ENCODE measurements at places on chromosomes 11 and 22.

- no peak for DNase-seq
These were observed 51.3 kb upstream of the SESN3 start for GRCh38 chr11:95282291-95282751.

GRCh38 chr11:45252134-45252856 lies 33.8 kb downstream of the SYT13 start:
- DNase-seq: no peak

DNA sequence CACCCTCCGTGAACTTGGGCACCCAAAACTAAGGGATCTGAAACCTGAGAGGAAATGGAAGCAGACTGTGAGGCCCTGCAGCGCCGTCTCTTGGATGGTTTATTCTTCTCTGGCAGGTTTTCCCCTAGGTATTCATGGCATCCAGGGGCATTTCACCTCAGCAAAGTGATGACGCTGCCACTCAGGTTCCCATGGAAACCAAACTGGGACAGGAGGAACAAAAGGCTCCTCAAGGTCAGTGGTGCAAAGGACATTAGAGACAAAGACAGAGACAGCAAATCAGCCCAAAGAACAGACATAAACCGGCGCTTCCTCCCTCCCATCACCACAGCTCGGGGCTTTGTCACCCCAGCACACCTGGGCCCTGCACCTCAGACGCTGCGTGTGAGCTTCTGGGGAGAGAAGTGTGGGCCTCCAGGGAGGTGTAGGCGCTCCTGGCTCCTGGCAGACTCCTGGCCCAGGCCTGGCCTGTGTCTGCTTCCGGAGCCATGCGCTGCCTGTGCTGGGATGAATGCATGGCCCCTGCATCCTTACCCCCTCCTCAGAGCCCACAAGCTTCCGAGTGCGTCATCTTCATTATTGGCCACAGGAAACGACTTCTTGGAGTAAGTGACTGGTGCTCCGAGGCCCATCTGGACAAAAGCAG lies 5.9 kb downstream of the TP53AIP1 start:
- DNase-seq: peak; percentile 70

GRCh38 chr22:46433318-46433717 lies 97.8 kb downstream of the TRMU start:
- DNase-seq: no peak

DNA sequence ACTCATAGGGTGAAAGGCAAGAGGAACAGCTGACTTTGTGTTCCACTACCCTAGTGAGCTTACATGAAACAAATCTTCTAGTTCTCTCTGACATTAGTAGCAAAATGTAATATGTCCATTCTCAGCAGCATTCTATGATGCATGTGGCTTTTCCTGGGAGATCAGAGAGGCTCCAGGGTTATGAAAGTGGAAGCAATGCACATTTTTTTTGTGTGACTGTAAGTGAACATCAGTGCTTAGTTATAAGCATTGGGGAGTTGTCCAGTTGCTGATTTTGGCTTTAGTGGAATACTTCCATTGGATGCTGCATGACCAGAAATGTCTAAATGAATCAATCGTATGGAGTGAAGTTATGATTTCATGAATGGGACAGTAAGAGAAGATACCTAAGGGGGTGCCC lies 255.9 kb downstream of the FAT3 start:
- no peak for DNase-seq

GRCh38 chr11:66363187-66363601 lies 8.4 kb downstream of the SLC29A2 start:
- DNase-seq: no peak

- DNase-seq: no peak
These were observed 28.7 kb downstream of the INCENP start for GRCh38 chr11:62152245-62153086.

DNA sequence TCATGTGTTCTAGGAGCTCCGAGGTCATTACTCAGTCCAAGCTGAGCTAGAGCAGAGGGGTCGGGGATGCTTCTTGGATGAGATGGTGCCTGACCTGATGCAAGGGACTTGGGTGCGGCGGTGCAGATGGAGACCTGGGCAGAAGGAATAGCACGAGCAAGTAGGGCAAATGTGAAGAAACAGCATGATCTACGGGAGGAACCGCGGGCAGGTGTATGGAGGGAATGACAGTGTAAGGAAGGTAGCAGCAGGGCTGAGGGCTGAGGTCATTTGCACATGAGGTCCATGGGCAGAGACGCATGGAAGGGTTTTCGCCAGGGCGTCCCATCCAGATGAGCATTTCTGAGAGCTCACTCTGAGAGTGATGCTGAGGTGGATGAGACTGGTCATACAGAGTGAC lies 14.9 kb downstream of the SLC37A2 start:
- DNase-seq: no peak

GRCh38 chr11:65476632-65477148 lies 22.2 kb upstream of the MALAT1 start:
- DNase-seq: no peak

DNA sequence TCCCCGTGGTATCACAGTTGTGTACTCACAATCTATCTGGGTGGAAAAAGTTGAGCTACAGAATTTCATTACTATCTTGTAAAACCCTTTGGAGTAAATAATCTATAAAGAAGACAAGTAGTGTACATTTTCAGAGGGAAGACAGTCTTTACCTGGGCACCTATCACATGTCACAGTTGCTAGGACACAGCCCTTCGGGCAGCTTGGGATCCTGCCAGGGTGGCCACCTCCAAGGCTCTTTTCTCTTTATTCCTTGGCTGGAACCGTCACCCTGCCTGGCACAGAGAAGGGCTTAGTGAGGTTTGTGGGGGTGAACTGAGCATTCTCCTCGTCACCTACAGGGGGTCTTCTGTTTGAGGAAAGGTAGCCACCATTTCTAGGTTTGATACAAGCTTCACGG lies 23.6 kb downstream of the LRRC74B start:
- no peak for DNase-seq

GRCh38 chr11:111427471-111427912 lies 48.4 kb upstream of the POU2AF1 start:
- peak; percentile 99 for DNase-seq

GRCh38 chr11:71298016-71298550 lies 45.7 kb upstream of the SHANK2 start:
- no peak for DNase-seq

DNA sequence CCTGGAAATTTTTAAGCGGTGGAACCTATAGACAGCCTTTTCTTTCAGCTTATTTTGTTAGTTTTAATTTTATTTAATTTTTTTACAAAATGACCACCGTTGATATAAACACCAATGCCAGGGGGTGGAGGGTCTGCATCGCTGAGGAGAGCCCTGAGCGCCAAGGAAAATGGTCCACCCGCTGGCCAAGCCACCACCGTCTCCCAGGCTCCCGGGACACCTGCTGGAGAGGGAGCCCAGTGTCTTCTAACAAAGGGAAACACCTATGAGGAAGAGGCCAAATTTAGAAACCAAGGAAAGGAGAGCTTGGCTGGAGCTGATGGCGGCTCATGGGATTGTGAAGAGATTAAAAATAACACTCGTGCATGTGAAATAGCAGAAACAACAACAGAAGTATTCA lies 288 bp upstream of the KRTAP5-8 start:
- DNase-seq: no peak

DNA sequence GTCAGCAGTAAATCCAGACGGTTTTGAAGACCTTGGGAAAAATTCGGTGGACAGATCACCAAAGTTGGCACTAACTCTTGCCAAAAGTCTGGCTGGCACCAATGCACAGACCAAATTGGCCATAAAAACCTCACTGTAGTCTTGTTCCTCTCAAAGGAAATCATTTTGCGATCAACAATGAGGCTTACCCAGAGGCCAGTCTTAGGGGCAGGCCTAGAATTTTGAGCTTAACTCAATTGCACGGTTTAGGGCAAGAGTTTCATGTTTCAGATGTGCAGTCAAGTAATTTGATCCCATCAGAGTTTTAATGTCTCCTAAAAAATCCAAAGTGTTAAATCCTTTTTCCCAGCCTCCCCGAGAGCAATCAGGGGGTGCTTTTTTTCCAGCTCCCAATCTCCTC lies 19.0 kb downstream of the MPPED2 start:
- DNase-seq: no peak

GRCh38 chr11:121589946-121590537 lies 137.3 kb upstream of the SORL1-AS1 start:
- DNase-seq: no peak

GRCh38 chr11:2708757-2709281 lies 9.0 kb upstream of the KCNQ1OT1 start:
- no peak for DNase-seq

DNA sequence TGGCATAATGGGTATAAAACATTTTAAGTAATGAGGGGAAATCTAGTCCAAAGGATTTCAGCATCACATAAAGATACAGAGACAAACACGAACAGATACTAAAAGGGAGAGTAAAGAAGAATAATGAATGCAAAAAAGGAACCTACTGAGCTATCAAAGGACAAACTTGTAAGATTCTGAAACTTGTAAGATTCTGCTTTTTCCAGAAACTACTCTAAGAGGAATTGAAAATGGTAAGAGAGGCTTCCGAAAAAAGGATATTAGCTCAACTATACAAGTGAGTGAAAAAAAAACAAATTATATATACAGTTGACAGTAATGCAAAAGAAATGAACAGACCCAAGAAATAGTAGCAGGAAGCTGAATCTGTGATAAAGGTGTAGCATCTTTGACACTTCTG lies 37.7 kb downstream of the POLD3 start:
- no peak for DNase-seq

DNA sequence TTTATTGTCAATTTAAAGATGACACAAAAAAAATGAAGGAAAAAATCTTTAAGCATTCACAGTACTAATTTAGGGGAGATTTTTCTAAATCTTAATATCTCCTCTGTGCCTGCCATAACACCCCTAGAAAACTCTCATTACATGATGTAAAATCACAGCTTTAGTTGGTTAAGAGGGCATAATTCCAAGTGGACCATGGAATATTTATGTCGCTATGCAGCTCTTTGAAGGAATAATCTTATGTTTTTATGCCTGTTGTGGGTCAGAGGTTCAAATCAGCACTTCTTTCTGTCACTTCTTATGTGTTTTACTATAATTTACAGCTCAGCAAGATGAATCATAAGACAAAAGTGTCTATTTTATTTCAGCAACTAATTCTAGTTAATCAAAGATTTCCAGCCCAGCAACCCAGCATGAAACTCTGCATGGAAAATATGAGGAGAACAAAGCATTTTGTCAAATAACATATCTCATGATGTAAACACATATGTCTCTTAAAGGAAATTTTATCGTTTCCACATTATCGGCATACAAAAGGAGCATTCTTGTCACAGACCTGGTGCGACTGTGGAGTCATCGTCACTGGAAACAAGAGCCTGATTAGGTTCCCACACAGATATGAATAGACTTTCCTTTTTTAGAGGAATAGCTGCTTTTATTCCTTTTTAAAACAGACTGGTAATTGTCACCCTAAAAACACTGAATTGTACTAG lies 274.8 kb downstream of the SOX6 start:
- DNase-seq: no peak

- DNase-seq: no peak
These were observed 1.0 kb downstream of the PHETA2 start for GRCh38 chr22:42074846-42075676.

- DNase-seq: peak; percentile 51
These were observed 838 bp downstream of the BCL9L start for GRCh38 chr11:118924591-118925585.

DNA sequence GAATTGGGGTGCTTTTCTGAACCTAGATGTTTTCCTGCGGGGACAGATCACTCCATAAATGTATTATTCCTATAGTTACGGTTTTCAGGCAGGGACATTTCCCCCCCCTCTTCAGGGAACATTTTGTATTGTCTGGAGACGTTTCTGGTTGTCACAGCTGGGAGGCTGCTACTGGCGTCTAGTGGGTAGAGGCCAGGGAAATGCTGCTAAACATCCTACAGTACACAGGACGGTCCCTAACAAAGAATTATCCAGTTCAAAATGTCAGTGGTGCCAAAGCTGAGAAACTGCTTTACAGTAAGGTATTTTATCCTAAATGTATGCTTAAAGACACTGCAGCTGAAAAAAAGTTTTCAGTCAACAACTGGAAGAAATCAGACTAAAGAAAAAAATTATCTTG lies 19.4 kb downstream of the PIWIL4 start:
- no peak for DNase-seq

DNA sequence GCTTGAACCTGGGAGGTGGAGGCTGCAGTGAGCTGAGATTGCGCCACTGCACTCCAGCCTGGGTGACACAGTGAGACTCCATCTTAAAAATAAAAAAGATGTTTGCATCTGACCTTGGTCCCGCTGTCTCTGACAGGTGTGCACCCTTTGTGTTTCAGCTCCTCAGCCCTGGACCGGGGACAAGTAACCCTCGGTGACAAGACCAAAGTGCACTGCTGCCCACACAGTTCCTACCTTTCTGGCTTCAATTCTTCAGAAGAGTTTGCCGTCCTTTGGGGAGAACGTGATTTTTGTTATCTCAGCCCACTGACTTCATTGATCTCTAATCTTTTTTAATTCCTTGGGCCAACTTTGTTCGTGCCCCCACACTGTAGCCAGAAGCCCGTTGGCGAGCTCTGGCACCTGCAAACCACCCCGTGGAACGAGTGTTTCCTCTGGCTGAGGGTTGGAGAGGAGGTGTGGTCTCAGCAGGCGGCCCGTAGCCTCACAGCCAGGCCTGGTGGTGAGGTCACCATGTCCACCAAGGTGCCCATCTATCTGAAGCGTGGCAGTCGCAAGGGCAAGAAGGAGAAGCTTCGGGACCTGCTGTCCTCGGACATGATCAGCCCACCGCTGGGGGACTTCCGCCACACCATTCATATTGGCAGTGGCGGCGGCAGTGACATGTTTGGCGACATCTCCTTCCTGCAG lies 5.9 kb downstream of the CDC42EP2 start:
- DNase-seq: no peak

GRCh38 chr11:43992183-43992582 lies 49.7 kb downstream of the C11orf96 start:
- DNase-seq: no peak

- DNase-seq: peak; percentile 24
These were observed 75.2 kb downstream of the MN1 start for GRCh38 chr22:27726331-27726685.

DNA sequence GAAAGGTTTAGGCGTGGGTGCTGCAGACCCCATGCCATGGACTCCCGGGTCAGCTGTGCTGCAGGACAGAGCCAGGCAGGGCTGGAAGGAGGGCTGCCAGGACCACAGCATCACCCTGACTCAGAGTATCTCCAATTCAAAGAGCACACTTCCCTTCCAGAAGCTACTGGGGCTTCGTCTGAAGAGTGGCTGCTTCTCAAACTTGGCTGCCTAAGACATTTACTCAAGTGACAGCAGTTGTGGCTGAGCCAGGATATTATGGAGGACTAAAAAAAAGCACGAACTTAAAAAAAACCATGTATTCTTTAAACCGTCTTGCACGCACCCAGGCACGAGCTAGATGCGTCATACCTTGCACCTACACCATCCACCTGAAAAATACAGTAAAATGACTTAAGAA lies 13.0 kb upstream of the BID start:
- DNase-seq: no peak

DNA sequence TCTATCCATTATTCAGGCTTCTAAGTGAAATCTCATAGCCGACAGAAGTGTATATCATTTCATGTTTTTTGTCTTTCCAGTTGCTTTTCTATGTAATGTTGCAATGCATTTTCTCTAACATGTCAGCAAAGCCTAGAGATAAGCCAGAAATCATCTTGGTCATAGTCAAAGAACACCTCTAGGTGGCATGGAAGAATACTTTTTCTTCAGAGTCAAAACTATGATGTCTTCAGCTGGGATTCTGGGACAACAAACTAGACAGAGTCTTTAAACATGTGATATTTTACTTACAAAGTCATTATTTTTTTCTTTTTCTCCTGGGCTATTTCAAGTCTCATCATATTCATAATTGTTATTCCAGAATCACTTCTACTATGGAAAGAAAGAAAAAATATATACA lies 4.4 kb downstream of the GAS2 start:
- DNase-seq: peak; percentile 22

GRCh38 chr22:33553493-33553892 lies 366.8 kb downstream of the LARGE1 start:
- no peak for DNase-seq

All from DMS79 treated with DMSO at 0.1 percent for 48 hours (cell line).